ENCODE measurements at places on chromosomes 3 and 15.

- no peak for DNase-seq
Measured at GRCh38 chr3:186171521-186171920, 62.6 kb upstream of the ETV5 start.

- no peak for DNase-seq
Measured at GRCh38 chr3:83729576-83729975, 1229.2 kb upstream of the CADM2 start.

GRCh38 chr3:132660811-132661070 is 612 bp downstream of the UBA5 start:
- DNase-seq = no peak

GRCh38 chr15:38354315-38354929 is 99.5 kb upstream of the FAM98B start:
- peak; percentile 39 for DNase-seq

DNA sequence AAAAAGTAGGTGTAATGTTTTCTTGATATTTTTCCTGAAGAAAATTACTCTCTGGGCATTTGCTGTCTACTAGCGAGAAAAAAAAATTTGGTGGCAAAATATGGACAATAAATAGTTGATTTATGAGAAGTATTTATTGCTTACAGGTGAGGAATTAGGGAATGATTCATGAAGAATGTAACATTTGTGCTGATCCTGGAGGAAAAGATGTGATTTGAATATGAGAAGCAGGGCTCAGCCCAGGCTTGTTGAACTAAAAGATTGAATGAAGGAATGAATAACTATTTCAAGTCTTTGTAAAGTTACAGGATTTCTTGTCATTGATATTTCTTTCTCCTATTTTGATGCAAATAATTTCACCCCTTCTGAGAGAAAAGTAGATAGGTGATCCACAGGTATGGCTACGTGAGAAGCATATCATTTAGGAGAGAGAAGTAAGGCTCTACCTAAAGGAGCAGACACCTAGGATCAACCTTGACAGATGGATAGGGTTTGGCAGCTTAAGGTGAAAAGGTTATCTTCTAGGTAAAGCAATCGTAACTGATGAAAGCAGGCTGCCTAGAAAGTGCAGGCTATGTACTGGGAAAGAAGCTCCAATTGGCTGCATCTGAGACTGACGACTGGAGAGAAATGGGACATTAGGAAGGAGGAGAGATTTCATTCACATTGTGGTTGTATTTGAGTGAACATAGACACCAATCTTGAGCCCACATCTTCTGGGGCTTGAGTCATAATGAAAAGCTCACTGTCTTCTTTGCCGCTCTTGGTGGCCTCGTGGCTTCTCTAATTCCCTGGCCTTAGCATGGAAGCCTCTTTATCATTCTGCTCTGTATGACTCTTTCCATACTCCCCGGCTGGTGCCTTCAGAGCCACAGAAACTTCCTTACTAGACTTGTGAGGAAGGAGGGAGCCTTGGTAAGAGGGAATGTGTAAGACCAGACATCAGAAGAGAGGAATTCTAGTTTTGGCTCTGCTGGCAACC is 106.5 kb downstream of the P3H2 start:
- DNase-seq = no peak

- no peak for DNase-seq
Measured at GRCh38 chr3:72376956-72377710, 471.1 kb downstream of the SHQ1 start.

- peak; percentile 60 for DNase-seq
Measured at GRCh38 chr3:133152056-133152455, 113.9 kb downstream of the TMEM108 start.

DNA sequence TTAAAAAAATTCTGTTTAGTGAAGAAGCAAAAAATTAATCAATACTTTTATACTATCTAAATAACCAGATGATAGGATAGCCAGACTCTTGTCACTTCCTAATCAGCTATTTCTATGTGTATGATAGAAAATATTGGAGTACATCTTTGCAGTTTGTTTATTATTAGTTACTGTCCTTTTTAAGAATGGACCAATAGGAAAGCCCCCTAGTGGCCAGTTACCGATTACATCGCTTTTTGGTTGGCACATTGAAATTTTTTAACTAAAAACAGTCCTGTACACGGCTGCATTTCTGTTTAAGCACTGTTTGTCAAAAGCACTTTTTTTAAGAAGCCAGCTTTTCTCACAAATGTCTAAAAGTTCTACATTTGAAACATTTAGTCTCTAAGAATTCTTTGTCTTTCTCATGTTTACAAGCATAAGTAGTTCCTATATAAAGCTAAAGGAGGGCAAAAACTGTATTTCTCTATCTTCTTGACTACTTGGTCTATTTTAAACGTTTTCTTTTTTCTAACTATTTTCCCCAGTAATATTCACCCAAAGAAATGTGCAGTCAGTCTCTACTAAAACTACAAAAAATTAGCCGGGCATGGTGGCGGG is 253.2 kb upstream of the LRTM1 start:
- no peak for DNase-seq

DNA sequence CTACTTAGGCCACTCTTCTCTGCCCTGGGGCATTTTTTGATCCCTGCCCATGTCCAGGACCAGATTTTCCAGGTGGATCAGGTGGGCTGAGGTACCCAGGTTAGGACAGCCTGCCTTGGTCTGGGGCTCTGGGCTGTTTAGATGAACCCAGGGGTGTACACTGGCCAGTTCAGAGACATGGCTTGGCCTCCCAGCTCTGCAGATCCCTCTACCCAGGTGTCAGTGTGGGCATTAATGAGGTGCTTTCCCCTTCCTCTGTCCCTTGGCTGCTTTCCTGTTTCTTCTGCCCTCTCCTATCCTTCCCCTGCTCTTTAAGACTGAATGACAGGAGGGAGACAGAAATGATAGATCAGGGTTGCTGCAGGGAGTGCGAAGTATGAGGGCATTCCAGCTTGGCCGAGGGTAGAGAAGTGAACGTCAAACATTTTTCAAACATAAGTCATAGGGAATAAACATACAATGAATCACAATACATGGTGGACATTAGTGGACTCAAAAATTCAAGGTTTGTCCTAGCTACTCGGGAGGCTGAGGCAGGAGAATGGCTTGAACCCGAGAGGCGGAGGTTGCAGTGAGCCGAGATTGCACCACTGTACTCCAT is 30.5 kb downstream of the RTP1 start:
- no peak for DNase-seq

DNA sequence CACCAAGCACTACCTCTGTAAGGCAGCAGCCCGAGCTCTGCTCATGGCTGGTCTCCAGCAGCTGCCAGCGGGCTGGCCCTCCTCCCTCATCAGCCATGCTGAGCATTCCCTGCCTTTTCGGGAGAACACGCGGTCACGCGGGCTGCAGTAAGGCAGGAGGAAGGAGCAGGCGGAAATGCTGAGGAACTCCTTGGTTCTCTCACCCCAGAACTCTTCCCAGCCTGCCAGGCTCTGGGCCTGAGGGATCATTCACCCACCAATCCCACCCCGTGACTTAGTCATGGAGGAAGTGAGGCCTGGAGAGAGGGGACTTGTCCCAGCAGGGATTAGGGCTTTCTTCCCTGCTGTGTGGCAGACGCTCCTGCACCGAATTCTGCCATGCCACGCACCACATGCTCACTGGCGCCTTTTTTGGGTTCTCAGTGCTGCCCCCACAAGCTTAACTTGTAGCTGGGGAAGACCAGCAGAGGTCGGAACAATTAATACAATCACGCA is 42.9 kb upstream of the RPL32 start:
- no peak for DNase-seq

GRCh38 chr3:181454451-181455027 is 257.2 kb upstream of the SOX2 start:
- DNase-seq = no peak

- DNase-seq = no peak
Measured at GRCh38 chr3:196603683-196604082, 35.2 kb downstream of the FBXO45 start.

DNA sequence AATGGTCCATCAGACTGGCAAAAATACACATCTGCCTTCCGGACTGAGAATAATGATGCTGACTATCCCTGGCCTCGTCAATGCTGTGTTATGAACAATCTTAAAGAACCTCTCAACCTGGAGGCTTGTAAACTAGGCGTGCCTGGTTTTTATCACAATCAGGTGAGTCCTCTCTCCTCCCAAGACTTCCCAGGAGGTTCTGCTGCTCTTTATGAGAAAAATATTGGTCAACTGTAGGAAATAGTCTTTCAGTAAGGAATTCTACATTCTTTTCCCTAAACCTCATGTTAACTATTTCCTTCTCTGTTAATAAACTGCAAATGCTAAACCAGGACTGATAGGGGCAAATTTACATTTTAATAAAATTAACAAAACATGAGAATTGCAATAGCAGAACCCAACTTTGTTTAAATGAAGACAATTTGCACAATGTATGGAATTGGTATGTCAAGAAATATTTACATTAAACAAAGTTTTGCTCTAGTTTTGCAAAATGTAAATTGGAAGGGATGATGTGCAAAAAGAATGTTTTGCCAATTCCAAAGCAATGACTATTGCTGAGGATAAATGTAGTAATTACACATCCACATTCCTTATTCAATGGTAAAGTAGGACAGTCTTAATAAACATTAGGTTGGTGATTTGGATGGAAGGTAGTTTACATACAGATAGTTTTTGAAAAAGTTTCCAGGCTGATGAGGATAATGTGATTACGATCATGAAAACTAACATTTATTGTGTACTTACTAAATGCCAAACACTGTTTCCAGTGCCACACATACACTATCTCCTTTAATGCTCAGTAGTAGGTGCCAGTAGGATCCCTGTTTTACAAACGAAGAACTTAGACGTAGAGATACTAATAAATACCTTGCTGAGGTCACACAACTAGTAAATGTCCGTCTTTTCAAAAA is 21.1 kb downstream of the UPK1B start:
- no peak for DNase-seq

DNA sequence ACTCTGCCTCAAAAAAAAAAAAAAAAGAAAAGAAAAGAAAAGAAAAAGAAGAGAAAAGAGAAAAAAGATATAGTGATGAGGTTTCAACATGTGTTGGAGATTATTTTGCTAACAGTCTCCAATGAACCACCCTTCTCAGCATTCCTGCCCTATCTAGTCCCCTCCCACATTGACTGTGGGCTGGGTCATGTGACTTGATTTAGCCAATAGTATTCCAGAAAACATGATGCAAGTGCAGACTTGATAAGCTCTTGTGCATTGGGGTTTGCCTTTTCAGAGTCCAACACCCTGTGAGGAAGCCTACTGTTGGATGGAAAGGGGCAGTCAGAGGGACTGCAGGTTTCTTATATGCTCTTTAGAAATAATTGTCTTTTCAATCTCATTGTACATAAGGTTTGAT is 37.8 kb upstream of the MED12L start:
- DNase-seq = no peak

DNA sequence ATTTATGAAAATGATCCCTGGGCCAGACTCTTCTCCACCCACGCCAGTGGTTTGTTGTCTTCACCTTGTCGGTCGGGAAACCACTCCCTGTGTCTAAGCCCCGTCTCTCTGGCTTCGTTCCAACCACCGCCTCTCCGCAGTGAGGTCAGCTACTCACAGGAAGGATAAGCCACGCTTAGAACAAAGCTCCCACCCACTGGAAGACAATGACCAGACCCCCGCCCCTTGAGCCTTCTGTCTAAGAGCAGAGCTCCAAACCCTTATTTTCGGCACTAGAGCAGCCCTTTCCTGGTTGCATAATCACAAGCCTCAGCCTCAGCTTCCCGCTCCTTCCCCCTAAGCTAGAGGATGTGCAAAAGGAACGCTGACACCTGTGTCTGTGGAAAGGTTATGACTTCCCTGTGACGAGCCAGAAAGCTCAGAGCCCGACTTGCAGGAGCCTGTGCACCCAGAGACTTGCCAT is 114.9 kb upstream of the MEF2A start:
- peak; percentile 4 for DNase-seq

DNA sequence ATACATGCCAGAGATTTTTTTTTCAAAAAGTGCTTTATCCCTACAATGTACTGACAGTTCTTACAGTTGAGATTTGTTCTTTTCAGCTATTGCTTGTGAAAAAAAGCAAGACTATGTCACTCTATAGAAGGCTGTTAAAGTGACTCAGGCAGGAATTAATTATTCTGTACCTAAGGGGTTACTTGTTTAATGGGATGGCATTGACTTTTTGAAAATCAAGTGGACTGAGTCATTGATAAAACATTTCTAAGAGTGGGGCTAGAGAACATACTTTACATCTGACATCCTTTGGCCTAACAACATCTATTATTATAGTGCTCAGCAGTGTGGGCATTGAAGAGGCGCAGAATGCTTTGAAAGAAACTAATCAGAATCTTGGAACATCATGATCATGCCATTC is 34.3 kb downstream of the INTS14 start:
- no peak for DNase-seq

GRCh38 chr3:177370246-177370822 is 173.1 kb upstream of the TBL1XR1 start:
- DNase-seq = no peak

DNA sequence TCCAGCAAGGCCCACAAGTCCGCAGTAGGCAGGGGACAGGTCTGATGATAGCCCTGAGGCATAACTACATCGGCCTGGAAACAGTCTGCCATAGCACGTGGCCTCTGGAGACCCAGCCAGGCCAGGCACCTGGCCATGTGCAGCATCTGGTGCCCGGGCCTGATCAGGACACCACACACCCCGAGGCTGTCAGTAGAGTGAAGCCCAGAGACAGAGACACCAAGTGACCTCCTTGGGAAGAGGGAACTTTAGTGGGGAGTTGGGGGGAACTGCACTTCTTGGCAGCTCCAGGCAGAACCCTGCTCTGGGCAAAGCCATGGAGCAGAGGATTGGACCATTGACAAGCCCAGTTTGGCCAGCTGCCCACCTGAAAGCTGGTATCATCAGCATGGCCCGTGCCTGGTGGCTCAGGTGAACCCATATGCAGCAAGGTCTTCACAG is 1.2 kb downstream of the SHISA5 start:
- no peak for DNase-seq

DNA sequence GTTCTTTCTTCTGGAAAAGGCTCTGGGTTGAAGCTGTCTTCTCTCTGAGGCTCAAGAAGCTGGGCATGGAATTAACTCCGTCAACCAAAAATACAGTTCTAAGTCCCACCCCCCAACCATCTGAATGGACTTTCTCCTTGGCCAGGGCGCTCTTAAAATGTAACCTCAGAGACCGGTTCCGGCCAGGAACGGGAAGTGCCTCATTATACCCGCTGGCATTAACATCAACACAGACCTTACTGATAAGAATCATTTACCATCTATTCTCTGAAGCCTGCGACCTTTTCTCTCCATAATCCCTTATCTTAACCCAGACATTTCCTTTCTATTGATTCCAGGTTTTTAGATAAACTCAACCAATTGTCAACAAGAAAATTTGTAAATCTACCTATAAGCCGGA is 64.7 kb downstream of the ATP1B3 start:
- DNase-seq = no peak

GRCh38 chr3:142095841-142096240 is 53.5 kb downstream of the TFDP2 start:
- no peak for DNase-seq

DNA sequence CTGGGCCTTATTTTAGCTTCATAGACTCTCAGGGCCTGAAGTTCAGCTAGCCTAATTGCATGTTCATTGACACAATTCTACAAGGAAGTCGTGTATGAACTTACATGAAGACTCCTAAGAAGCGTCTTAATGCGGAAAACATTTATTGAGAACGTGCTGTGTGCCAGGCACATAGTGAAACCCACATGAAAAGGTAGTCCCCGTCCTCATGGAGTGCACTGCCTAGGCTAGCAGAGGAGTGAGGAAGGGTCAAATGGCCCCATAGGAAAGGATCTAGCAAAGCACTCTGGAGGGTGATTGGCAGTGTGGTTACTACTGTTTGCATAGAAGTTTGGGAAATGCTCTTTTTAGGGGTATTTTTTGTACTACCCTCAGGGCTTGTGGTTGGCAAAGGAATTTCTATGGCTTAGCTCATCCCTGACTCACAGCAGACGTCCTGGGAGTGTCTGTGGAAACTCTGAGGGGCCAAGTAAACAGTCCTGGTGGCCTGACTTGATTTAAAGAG is 854 bp upstream of the NPTN start:
- no peak for DNase-seq
